A549 (cell line): ENCODE measurements at places on chromosomes 12 and 14.

DNA sequence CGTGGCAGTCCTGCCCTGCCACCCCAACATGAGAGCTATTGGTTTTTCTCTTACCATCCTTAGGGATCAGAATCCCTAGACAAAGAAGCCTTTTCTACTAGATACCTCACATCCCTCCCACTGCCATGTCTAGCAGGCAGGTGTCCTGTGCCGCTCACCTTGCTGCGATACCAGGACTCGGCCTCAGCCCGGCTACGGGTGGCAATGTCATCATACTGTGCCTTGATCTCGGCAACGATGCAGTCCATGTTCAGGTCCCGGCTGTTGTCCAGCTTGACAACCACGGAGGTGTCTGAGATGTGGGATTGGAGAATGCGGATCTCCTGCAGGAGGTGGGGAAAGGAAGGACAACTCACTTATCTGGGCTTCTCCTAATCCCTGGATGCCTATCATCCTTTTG, 4.5 kb downstream of the KRT83 start:
- DNase-seq = no peak

DNA sequence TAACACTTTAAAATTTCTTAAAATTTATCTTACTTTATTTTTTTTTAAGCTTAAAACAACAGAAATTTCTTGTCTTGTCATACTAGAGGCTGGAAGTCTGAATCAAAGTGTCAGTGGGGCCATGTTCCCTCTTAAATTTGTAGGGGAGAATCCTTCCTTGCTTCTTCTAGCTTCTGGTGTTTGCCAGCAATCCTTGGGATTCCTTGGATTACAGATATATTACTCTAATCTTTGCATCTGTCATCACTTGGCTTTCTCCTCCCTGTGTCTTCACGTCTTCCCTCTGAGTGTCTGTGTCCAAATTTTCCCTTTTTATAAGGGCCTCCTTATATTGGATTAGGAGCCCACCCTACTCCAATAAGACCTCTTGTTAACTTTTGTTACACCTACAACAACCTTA, 135.6 kb upstream of the PTPRB start:
- no peak for DNase-seq

DNA sequence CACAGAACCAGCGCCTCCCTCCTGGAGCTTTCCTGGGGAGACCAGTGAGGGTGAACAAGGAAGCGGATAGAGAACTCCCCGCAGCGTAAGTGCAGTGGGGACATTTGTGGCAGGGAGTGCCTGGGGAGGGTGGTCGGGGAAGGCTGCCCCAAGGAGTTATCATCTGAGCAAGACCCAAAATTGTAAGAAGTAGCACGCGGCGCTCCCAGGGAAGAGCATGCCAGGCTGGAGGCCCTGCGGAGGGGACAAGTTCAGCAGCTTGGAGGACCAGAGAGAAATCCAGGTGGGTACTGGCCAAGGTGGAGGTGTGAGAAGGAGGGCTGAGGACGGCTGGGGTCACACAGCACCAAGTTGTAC, 46.2 kb upstream of the RIMBP2 start:
- no peak for DNase-seq

DNA sequence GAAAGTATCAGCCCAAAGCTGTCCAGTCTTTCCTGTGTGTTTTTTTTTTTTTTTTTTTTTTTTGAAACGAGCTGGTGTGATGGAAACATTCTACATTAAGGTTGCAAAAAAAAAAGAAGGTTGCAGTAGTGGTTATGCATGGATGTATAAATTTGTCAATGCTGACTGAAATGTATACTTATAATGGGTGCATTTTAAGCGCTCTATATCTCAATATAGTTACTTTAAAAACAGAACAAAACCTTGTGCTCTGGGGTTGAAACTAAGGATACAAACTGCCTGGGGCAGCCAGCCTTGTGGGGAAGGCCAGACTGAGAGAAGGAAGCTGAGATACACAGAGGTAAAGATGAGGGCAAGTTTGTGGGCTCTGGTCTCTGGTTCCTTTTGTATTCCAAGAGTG, 87.3 kb upstream of the RMST start:
- no peak for DNase-seq

DNA sequence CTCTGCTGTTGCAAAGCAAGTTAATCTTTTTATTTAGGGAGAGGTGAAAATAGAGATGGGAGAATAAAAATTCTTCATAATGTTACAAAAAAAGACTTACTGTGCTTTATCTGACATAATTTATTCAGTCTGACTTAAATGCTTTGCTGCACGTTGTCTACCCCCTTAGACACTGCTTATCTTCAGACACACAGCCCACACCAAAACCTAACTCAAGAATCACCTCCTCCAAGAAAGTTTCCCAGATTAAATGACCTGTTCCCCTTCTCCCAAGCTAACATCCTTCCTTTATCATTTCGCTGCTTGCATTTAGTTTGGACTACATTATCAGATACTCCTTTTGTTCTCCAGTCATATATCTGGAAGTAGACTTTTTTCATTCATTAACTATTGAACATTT, 3.8 kb downstream of the OSBPL8 start:
- no peak for DNase-seq
